ENCODE measurements at places on chromosomes 2 and 18. TPM values are rescaled to one million over a fixed set of nuclear protein-coding genes. Genes with fewer than 3 reads are reported as not detected.

The CTNNA2 gene
- 0.05 TPM for total RNA-seq

The C2orf78 gene
- total RNA-seq = not detected

The DNAJC5G gene
- not detected for total RNA-seq

The WDR7 gene
- 21.1 TPM for total RNA-seq

The SETBP1 gene
- total RNA-seq = 0.89 TPM

The GKN2 gene
- not detected for total RNA-seq

The LYPD1 gene
- 29.3 TPM for total RNA-seq

The HAAO gene
- not detected for total RNA-seq

The PGAP1 gene
- total RNA-seq = 11.0 TPM

Measured in smooth muscle cell of the umbilical artery (primary cell).